ENCODE measurements at places on chromosomes 6 and 20.

DNA sequence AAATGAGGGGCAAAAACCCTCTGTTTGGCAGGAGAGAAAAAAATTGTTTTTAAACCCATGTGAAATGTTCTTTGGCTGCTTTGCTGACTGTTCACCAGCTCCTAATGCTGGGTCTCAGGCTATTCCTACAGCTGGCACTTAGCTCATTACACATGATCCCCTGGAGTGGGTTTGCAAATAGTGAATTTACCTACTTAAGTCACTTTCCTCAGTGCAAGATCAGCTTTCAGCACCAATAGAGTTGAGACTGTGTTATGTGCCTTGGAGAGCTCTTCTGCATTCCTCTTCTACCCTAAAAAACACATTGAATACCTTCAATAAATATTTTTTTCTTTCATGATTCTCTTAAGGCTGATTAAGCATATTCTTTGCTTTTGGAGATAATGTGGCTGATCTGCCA, 58.4 kb upstream of the PRDM1 start:
- DNase-seq: no peak

GRCh38 chr6:134477991-134478635, 160.2 kb upstream of the SGK1 start:
- DNase-seq: no peak

DNA sequence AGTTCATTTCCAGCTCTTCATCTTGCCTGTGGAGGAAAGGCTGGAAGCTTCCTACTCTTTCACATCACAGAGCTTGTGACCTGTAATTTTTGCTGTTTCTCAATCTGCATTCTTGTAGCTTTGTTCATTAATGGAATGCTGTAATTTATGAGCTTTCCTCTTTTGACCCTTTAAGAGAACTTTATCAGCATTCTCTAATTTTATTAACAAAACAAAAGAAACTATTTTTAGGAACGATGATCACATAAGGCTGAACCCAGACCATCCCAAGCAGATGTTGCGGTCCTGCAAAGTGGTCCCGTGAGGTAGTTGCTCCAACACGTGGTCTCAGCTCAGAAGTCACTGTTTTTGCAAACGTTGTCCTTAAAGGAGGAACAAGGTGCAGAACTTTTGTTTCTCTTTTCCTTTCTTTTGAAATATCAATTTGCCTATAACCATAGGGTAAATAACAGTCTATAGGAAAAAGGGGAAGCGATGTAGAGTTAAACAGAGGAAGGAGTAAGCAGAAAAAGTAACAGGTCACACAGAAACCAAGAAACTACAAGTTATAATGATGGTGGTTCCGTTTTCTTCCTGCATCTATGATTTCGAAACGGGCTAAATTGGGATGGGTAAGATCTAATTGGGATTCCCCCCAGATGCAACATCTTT, 121.3 kb upstream of the PHACTR1 start:
- DNase-seq: no peak

DNA sequence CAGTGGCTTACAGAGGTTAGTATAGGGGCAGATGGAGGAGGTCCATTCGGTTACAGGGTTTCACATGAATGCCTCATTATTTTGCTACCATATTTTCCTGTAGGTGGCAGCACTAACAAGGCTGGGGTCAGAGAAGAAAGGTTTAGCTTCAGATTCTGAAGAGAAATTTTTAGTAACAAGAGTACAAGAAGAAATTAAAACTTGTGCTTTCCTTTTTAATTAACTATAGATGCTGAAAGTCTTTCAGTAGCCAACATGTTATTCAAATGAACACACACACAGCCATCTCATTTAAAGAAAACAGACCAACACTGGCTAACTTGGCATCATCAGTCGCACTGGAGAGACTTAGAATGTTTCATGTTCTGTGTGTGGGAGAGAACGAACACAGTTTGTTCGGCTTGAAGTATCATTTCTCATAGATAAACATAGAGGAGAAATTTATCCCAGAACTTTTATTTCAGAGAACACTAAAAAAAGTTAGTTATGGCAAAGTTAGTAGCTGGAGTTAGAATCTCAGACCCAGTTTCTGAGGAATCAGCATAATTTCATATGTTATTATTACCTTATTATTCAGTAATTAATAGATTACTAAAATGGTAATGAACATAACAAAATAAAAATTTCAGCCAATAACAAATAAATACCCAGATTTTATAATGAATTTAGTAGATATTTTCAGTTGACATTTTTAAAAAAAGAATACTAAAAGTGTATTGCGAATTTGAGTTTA, 314.0 kb upstream of the RSPO3 start:
- no peak for DNase-seq
